NCI-H187 treated with DMSO at 0.1 percent for 48 hours (cell line): ENCODE measurements at places on chromosomes 16 and 17.

DNA sequence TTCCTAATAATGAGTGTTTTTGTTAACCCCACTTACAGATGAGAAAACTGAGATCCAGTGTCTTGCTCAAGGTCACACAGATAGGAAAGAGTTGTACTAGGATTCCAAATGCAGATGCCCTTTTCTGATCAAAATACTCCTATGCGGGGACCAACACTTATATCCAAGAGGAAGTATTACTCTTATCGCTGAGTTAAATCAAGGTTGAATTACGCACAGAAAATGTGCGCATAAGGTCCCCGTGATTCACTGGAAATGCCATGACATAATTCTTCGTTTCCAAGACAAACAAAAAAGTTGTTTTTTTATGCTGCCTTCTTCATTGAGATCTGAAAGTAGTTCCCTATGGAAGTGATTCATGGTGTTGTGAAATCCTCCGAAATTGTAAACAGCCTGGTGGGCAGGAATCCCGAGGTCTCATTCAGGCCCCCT, 463.8 kb upstream of the HSBP1 start:
- DNase-seq, result no peak

DNA sequence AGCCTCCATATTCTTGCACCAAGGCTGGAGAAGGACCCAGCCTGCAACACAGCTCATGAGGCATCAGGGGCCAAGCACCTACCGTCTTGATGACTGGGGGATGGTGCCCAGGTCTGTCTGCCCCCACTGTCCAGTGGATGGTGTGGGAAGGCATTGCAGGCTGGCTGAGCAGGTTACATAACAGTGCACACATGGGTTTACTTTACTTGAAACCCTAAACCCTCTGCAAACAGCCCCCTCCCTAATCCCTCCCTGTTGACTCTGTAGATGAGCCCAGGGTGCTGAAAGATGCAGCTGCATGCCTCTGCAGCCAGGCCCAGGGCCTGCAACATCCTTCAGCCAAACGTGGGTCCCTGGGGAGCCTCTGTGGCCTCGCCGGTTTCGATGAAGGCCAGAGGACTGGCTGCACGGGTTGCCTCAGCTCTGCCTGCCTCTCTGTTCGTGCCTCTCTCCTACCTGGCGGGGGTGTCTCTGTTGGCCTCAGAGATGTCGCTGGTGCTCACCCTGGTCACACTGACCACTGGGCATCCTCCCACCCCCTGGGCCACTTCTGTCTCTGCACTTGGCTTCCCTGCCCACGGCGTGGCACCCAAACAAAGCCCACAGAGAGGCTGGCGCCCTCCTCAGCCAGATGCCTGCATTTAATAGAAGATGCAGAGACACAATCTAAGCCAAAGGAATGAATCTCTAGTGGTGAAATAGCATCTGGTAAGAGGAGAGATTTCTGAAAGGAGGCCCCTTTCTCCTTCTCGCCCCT, 95.1 kb downstream of the METRNL start:
- no peak for DNase-seq

DNA sequence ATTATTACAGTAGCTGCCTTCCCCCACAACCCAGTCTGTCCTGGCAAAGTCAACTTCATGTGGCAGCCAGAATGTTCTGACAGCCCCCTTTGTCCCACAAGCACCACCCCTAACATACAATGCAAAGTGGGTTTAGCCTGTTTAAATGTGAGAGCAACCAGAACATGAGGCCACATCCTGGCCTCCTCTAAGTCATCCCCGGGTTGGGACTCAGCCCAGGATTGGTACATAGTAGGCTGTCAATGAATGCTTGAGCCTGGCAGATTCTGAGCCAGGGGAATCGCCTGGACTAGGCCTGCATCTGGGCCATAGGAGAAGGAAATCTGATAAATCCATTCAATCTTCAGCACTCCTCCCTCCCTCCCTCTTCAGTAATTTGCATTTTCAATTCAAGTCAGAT, 4.3 kb upstream of the ITGA3 start:
- DNase-seq, result no peak

GRCh38 chr17:82655038-82655479, 6.8 kb upstream of the WDR45B start:
- DNase-seq, result no peak

DNA sequence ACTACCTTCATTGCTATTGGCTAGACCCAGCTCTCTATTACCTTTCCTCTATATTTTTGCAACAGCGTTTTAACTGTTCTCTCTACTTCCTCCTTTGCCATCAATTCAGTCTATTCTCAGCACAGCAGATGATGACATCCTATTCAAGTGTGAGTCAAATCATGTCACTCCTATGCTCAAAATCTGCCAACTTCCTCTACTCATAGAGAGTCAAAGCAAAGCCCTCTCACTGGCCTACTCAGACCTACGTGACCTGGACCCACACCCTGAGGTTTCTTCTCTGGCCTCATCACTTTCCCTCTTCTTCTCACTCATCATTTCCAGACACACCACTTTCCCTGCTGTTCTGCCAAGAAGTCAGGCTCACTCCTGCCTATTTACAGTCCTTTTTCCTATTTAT, 289.0 kb upstream of the AXIN2 start:
- no peak for DNase-seq

DNA sequence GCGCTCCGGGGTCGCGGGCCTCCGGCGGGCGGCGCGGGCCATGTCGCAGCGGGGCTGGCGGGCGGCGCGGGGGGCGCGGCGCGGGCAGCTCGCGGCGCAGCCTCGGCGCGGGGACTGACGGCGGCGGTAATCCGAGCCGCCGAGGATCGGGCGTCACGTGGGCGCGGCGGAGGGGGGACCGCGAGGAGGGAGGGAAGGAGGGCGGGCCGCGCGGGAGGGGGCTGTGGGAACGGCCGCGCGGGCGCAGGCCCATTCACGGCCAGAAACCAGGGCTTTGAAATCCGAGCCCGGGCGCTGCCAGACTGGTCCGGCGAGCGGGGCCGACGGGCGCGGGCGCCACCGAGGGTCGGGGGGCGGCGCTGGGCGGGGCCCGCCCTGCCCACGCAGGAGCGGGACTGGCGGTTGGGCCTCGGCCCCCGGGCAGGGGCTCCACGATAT, at the start of gene MTSS2:
MTSS2 (minus strand) TSS at position 116 of the 438 bp plus-strand sequence. CDS start 262 bp downstream, outside the sequence.
- no peak for DNase-seq

GRCh38 chr17:55215711-55216110, 49.0 kb upstream of the HLF start:
- DNase-seq, result no peak

GRCh38 chr17:36640836-36641235, 39.5 kb downstream of the MRM1 start:
- DNase-seq, result no peak

DNA sequence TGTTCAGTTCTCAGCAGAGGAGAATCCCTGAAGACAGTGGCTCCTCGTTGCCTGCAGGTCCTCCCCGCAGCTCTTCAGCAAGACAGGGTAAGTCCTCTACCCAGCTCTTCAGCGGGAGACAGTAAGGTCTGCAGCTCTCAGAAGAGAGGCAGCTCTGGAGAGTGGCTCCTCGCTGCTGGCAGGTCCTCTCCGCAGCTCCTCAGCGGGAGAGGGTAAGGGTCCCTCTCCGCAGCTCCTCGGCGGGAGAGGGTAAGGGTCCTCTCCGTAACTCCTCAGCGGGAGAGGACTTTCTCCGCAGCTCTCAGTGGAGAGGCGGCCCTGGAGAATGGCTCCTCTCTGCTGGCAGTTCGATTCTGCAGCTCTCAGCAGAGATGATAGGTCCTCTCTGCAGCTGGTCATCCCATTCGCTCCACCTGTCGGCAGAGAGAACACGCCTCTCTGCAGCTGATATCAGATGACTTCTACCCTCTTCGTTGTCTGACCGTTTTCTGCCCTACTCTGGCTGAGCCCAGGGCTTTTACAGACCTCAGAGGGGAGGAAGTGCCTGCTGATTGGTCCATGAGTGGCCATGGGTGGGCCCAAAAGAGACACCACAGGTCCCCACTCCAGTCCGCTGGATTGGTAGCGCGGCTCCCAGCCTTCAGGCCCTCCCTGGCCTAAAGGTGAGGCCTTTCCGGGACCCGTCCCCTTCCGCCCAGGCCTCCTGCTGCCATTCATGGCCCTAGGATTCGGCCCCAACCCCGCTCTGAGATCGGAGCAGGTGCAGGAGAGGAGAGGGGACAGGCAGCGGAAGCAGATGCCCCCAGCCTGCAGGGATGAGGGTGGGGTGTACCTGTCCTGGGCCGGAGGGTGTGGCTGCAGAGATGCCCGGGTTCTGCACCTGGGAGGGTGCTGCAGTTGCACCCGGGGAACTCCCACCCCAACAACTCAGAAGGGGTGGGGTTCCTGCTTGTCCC, 11.9 kb upstream of the SHCBP1 start:
- no peak for DNase-seq

GRCh38 chr17:9484789-9485188, 90.8 kb downstream of the STX8 start:
- DNase-seq, result no peak

- DNase-seq, result no peak
Measured at GRCh38 chr17:36791942-36792475, 145.3 kb upstream of the LHX1 start.

DNA sequence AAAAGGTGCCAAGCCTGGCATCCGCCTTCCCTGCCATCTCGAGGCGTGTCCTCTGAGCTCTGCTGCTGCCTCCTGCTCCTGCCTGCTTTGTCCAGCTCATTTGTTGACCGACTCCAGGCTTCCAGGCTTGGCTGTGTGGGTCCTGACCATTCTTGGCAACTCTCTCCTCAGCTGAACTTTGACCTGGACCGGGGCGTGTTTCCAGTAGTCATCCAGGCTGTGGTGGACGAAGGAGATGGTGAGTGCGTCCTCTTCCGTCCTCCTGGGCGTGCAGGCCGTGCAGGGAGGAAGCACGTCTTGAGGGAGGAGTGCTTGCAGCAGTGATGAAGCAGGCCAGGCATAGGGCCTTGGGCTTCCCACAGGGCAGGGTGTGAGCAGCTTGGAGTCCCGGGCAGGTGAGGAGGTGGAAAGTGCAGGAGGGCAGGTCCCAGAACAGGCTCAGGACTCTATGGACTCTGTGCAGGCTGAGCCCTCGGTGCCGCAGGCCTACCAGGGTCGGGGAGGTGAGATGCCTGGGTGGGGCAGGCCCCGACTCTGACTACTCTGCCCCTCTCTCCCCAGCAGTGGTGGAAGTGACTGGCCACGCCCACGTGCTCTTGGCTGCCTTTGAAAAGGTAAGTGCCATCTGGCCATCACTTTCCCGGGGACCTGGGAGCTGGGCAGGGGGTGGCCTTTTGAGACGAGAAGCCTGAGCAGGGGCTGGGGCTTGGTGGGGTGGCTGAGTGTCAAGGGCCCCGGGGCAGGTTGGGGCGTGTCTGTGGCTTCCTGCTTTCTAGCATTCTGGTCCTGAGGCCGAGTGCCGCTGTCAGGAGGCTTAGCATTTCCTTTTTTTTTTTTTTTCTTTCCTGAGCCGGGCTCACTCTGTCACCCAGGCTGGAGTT, 28.6 kb upstream of the NUDT16L1 start:
- no peak for DNase-seq

GRCh38 chr16:87956365-87957231, 5.4 kb downstream of the BANP start:
- no peak for DNase-seq

GRCh38 chr17:80795754-80796153, 195.9 kb upstream of the CHMP6 start:
- DNase-seq, result no peak

GRCh38 chr17:1649844-1650501, at the start of gene RILP:
RILP (minus strand) TSS chr17:1649866; CDS start chr17:1649804, 62 bp downstream.
- DNase-seq, result no peak

GRCh38 chr16:775236-775796, 12.9 kb downstream of the RPUSD1 start:
- no peak for DNase-seq

GRCh38 chr17:72049914-72050313, 70.9 kb upstream of the SOX9 start:
- no peak for DNase-seq

DNA sequence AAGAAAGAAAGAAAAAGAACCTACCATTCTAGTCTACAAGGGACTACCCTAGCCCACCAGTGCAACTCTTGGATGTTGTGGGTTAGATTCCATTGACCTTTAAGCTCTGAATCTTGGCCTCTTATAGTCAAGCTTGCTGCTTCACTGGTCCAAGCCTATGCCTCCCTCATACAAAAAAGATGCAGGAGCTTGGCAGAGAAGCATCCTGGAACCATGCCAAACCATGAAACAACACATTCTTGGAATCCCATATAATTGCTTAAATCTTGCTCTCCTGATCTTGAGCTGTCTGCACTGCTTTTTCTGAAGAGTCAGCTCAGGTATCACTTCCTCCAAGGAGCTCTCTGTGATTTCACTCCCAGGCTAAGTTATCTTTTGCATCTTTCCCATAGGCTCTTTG, 117.9 kb upstream of the GPR139 start:
- DNase-seq, result no peak

DNA sequence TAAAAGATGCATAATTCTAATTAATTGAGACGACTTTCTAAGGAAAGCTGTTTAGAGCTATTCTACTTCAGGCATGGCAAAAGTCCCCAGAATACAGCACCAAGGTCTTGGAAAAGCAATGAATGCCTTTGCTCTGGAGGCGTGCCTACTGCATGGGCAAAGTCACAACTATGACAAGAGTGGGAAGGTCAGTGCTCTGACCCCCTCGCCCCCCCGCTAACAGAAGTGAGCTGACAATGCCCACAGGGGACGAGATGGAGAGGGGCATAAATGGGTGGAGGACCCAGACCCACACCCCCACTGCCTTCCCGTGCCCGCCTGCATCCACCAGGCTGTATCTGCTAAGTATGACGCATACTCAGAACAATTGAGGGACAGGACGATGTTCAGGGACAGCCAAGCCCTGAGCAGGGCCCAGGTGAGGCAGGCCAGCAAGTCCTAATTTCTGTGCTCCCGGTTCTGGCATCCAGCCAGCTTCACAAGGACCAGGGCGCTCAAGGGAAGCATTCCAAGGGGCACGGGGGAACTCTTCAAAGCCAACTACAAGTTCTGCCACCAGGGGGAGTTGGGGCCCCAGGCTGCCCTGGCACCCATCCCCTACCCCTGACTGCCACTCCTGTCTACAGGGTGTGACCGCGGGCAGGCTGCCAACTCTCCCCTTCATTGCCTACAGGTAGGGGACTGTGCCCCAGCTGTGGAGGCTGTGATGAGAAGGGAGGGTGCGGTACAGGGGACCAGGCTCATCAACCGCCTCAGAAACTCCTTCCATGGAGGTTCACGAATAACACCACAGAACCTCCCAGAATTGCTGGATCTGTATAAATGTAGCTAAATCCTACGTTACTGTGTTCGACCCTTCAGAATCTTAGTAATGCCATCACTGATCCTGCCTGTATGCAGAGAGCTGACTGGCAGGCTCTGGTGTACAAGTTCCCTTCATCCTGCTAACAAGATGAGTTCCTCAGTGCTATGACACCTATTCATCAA, 20.8 kb downstream of the NPRL3 start:
- peak; percentile 28 for DNase-seq

DNA sequence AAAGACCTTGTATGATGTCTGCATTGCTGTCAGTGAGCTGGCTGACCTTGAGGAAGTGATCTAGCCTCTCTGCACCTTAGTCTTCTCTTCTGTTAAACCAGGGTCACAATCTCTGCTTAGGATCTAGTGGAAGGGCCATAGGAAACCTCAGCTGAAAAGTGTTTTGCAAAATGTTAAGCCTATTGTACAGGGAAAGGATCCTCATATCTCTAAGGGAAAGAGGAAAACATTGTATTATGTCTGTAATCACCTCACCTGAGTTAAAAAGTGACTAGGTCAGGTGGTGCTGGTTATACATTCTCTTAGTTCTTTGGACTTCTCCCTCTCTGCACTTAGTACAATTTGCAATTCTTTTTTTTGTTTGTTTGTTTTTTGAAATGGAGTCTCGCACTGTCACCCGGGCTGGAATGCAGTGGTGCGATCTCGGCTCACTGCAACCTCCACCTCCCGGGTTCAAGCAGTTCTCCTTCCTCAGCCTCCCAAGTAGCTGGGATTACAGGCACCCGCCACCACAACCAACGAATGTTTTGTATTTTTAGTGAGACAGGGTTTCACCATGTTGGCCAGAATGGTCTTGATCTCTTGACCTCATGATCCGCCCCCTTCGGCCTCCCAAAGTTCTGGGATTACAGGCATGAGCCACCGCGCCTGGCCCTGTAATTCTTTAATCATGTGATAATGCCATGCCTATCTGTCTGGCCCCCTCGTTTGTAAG, 2.0 kb upstream of the SEPHS2 start:
- DNase-seq, result no peak
